ENCODE measurements at places on chromosomes 2 and 18. TPM values are rescaled to one million over a fixed set of nuclear protein-coding genes. Genes with fewer than 3 reads are reported as not detected.

DNA sequence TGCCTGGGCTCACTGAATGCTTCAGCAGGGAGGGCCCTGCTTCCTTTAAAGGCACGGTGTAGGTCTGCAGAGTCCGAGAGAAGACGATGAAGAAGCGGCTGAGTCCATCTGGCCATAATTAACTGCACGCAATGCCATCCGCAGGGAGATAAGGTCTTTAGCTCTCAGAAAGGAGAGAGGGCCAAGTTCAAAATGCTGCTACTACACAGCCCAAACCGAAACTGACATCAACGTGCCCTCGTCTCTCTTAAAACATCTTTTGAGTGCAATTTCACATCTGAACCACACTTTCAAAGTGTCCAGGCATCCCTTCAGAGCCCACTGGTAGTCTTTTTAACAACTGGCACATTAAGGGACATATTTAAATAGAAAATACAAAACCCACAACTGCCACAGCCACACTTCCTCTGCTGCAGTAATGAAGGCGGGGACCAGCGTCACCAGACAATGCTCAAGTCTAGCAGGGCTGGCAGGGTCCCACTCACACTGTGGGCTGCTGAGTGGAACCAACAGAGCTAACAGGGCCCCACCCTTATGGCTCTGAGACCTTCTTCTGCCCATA, 35.8 kb downstream of the ST3GAL5 start:
- no peak for DNase-seq

- DNase-seq: no peak
Measured at GRCh38 chr2:160402501-160402900, 91.1 kb downstream of the RBMS1 start.

- DNase-seq: no peak
Measured at GRCh38 chr2:202609381-202610145, 25.2 kb upstream of the FAM117B start.

- DNase-seq: no peak
Measured at GRCh38 chr2:219291394-219291793, 12.2 kb downstream of the DNAJB2 start.

DNA sequence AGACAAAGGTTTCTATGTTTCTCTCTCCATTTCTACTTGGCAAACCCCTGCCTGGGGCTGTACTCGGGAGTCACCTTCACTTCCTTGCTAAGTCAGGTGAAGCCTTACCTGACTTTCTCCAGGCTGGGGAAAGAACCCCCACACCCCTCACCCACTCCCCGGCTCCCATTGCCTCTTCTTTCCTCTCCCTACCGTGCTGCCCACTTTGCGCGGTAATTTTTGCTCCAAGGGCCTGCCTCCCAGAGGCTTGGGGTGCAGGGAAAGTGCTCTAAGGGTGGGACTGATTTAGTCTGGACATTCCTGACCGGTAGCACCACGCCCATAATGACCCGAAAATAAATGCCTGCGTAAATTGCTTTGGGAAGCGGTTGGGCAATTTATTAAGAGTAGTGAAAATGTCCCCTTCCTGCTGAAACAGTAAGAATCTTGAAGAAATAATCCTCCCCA, 49.1 kb upstream of the ATP6V1B1 start:
- no peak for DNase-seq

GRCh38 chr2:201980389-201980821, 53.2 kb upstream of the FZD7 start:
- DNase-seq: no peak

DNA sequence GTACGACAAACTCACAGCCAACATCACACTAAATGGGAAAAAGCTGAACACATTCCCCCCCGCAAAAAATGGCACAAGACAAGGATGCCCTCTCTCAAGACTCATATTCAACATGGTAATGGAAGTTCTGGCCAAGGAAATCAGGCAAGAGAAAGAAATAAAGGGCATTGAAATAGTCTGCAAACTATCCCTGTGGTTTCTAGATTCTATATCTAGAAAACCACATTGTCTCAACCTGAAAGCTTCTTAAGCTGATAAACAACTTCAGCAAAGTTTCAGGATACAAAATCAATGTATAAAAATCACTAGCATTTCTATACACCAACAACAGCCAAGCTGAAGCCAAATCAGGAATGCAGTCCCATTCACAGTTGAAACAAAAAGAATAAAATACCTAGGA, 294.6 kb upstream of the CYP26B1 start:
- no peak for DNase-seq

DNA sequence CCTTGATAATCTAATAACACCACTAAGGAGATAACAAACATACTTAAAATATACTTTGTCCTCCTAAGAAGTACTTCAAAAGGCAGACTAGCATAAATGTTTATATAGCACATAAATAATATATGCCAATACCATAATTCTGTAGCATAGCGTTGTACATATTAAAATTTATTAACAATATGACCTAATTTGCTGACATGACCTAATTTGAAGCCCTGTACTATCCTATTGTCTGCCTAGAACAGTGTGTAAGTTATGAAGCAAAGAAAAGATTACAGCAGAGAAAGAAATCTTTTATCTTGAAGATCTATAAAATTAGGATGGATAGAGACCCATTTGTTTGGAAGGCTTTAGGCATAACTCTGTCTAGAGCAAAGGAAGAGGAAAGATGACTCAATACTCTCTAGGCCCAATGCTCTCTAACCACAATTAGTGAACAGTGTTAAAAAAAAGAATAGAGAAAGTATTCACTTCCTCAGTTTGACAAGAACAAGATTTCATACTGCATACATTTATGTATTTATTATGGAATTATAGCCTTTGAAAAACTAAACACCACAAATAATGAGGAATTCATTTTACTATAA, 231.3 kb downstream of the ZRANB3 start:
- DNase-seq: peak; percentile 57

DNA sequence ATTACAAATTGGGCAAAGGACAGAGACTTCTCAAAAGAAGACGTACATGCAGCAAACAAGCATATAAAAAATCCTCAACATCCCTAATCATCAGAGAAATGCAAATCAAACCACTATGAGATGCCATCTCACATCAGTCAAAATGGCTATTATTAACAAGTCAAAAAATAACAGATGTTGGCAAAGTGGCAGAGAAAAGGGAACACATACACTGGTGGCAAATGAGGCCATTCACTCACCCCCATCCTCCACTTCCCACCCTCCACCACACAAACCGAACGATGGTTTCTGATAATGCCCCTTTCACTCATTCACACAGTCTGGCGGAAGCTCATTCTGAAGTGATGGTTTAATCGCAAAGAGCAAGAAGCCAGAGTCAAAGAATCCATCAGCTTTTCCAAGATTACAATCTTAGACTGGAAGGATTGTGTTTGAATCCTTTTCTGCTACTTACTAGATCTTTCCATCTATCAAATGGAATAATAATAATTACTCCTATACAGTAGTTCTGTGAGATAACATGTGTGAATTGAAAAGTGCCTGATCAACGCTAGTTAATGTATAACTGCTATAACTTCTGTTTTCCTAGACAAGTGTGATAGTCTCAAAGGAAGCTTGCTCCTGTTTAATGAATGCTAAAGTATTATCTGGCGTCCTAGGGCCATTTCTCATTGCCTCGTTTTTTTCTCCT, 16.9 kb upstream of the CD28 start:
- no peak for DNase-seq

DNA sequence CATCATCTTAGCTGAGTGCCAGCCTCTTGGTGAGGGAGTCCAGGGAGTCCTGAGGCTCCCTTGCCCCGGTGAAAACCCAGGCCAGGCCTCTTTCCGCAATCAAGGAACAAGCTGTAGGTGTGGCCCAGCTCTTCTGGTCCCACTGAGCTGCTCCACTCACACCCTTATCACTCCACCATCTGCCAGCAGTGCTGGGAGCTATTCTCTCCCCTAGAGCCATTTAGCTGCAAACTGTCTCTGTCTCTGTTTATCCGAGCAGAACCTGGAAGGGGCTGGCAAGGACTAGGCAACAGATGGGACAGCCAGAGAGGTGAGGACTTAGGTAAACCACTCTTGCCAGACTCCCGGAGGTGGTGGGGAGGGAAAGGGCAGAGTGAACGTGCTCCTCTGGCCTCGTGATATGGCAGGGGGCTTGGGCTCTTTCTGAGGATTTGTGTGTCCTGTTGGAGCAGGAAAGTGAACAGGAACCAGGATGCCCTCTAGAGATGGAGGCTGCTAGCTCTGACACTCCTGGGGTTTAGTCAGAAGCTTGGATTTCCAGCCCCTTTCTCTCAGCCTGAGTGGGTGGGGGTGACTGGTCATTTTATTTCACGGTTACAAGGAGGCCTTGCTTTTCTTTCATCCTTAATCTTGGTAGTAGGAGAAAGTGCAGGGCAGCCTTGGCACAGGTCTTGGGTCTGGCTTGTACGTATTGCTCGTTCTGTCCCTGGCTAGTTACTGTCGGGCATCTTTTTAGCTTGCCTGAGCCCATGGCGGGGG, 19.6 kb downstream of the B3GNT2 start:
- no peak for DNase-seq

GRCh38 chr2:46145017-46145416, 152.2 kb upstream of the EPAS1 start:
- no peak for DNase-seq

GRCh38 chr2:188878716-188879115, 95.5 kb upstream of the COL3A1 start:
- DNase-seq: no peak

DNA sequence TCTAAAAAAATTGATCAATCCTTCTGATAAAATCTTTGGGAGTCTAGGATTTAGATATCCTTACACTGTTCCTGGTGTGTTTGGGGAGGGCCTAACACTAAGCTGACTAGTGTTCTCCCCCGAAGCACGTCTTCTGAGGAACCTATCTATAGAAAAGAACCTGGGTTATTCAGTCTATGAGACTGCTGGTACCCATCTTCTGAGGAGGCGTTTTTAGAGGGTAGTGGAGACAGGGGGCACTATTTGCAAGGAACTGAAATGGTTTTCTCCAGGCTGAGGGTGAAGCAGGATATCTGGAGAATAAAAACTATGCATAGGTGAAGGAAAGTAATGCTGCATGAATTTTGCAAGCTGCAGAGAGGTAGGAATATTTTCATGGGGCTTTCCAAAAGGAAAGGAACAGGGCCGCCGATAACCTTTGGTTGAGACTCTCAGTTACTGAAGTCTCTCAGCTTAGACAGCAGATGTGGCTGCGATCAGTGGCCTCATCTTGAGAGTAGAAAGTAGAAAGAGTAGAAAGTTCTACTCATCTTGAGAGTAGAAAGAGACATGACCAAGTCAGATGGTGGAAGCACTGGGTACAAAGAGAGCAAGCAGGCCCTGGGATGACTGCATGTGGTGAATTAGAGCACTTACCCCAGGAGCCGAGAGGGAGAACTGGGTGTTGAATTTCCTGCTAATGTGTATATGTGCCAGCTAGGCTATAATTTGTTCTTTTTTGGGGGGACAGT, 31.8 kb upstream of the KCNE4 start:
- no peak for DNase-seq

GRCh38 chr2:158756331-158756730, 38.8 kb upstream of the DAPL1 start:
- DNase-seq: no peak

- peak; percentile 74 for DNase-seq
Measured at GRCh38 chr2:39913648-39914461, 134.8 kb upstream of the THUMPD2 start.

- DNase-seq: no peak
Measured at GRCh38 chr2:6067806-6068205, 375.6 kb downstream of the SOX11 start.

DNA sequence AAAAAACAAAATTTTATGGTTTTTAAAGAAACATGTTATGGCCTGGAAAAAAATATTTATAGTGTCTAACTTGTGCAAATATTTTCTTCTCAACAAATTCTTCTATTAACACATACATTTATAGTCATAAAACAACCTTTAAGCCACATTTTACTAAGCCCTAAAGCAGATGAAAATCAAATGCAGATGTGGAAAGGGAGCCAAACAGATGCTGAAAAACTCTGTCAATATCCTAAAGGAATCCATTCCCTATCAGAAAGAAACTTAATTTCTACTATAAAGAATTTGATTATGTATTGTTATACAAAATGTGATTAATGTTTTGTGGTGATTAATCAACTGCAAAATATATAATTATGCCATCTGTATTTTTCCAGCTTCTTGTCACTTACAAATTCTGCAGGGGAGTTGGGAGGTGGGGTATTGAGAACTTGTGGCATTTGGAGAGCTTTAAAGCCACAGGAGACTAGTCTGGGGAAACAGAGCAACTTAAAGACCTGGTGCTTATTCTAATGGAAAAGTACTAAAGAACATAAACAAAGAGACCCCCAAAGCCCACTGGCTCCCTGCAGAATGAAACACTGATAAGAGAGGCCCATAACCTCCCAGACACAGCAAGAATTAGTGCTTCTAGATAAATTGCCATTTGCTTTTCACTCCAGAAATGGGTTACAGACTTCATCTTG, 1721.0 kb upstream of the PIK3C3 start:
- DNase-seq: no peak

DNA sequence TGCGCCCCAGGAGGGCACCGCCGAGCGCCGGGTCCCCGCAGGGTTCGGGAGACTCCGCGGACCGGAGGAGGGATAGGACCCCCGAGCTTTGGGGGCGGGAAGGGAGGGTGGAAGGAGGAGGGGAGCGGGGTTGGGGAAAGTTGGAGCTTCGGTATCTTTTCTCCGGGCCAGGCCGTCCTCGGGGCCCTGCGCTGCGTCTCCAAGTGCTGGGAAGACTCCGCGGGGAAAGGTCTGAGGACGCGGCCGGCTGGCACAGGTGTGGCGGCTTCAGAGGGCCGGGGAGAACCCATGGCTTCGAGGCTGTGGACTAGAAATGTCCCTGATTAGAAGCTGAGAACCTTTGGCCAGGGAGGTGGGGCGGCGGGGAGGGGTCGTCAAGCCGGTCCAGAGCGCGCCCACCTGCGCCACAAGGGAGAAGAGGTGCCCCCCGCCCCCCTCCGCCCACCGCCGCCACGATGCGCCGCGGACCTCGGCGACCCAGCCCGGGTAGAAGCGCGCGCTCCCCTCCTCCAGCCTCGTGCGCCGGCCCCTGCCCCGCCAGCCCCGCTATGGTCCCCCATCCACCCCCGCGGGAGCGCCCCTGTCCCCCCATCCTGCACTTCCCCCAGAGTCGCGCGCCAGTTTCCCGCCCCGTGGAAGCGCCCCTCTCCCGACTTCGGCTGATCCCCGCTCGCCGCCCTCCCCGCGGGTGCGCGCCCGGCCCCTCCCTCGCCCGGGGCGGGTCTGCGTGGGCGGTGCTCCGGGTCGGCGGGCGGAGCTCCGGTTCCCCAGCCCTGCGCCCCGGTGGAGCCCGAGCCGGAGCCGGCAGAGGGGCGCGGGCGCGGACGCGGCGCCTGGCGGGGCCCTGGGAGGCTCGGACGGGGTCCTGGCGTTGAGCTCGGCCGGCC, at the start of gene SNTG2:
Gene SNTG2 (plus strand): TSS at position 770 of the 887 bp plus-strand sequence. CDS start 148 bp downstream, outside the sequence.
- DNase-seq: no peak

DNA sequence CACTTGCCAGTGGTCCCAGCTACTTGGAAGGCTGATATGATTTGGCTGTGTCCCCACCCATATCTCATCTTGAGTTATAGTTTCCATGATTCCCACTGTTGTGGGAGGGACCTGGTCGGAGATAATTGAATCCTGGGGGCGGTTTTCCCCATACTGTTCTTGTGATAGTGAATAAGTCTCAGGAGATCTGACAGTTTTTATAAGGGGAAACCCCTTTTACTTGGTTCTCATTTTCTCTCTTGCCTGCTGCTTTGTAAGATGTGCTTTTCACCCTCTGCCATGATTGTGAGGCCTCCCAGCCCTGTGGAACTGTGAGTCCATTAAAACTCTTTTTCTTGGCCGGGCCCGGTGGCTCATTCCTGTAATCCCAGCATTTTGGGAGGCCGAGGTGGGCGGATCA, 265.4 kb upstream of the SPOPL start:
- no peak for DNase-seq

Gene ALPG
- total RNA-seq: 0.05 TPM

Gene CHRND
- total RNA-seq: not detected

Gene CENPA
- 5.1 TPM for total RNA-seq

Gene BOLA3
- total RNA-seq: 24.3 TPM

Gene PLGLB2
- 0.65 TPM for total RNA-seq

Gene SULT1C2
- 0.05 TPM for total RNA-seq

Gene CCDC102B
- total RNA-seq: 15.1 TPM

Gene LOXHD1
- 0.05 TPM for total RNA-seq

Gene VIL1
- total RNA-seq: not detected

All from dermis blood vessel endothelial cell (primary cell).